Skeletal muscle cell (primary cell): ENCODE measurements at places on chromosomes 4 and X.

GRCh38 chrX:106649523-106650428 lies 38.0 kb downstream of the RADX start:
- DNase-seq, result no peak

- DNase-seq, result no peak
These were observed 193.0 kb upstream of the IGFBP7 start for GRCh38 chr4:57303012-57303751.

DNA sequence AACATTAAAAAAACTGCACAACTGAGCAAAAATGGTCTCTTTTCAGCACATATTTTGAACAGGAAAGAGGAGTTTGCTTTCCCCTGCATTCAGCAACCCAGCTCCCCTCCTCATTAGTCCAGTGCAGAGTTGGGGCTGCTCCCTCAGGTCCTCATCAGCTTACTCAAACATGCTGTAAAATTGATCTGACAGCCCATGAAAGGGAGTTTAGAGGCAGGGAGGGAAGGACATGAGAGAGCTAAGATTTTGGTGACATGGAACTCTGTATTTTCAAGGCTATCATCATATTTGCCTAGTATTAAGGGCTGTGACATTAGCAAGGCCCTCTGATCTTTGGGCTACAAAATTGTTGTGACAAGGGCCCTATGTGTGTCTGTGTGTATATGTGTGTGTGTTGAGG lies 205.6 kb upstream of the TAPT1 start:
- DNase-seq, result no peak

GRCh38 chrX:154733066-154733425 lies 17.8 kb downstream of the GAB3 start:
- DNase-seq, result no peak

- no peak for DNase-seq
These were observed 49.4 kb upstream of the GUCY1A1 start for GRCh38 chr4:155617296-155617695.

DNA sequence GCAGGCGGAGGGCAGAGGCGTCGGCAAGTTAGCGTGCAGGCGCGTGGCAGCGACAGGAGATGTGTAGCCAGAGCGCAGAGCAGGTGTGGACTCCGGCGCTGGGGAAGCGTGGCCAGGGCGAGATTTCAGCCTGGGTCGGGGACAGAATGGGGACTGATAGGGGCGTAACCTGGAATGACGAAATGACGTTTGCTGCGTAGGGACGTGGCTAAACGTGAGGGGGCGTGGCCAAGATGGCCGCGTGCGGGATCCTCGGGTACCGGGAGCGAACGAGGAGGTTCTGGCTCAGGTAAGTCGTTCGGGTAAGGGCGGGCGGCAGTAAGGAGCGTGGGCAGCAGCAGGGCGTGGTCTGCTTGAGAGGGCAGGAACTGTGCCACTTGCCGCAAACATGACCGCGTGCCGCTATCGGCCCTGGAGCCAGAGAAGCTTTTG lies 10.9 kb upstream of the CLTRN start:
- DNase-seq, result no peak

GRCh38 chr4:117324851-117325491 lies 239.6 kb upstream of the TRAM1L1 start:
- peak; percentile 70 for DNase-seq

DNA sequence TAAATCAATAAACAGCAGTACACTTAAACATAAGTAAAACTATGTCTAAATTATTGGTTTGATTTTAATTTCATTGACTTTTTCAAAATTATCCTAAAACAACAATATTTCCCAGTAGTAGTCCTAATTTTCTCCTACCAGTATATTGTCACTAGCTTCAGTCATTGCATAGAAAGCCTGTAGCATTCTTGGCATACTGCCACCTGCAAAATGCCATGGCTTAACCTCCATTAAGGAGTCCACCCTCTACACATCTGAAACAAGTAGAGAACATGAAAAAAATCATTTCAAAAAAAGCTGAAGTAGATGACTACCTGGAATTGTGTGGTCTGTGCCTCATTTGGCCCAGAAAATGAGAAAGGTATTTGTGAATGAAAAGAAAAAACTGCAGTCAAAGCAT lies 348.5 kb downstream of the INPP4B start:
- no peak for DNase-seq

DNA sequence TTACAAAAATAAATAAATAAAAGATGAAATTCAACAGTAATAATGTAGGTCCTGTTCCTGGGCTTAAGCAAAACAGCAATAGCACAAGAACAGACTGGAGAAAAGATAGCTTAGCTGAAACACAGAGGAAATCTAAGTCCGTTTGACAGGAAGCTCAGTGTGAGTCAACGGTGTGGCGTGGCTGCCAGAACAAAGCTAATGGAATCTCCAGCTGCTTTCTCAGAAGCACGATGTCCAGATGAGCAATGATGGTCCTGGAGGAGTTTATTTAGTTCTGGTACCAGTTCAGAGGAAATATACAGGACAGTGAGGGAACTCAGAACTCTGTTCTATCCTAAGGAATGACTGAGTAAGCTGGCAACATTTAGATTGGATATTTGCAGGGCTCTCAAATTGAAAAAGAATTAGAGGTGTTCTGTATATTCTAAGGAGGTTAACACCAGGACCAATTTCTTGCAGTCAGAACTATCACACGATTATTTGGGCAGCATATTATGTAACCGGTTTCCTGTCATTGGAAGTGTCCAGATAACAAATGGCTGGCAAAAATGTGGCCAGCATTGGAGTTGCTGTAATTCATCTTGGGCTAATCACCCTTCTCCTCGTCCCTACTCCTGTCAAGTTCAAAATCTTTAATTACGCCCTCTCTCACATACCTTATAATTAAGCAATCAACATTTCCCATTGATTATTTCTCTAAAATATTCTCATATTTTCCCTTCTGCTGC lies 12.7 kb downstream of the GAB3 start:
- peak; percentile 68 for DNase-seq

DNA sequence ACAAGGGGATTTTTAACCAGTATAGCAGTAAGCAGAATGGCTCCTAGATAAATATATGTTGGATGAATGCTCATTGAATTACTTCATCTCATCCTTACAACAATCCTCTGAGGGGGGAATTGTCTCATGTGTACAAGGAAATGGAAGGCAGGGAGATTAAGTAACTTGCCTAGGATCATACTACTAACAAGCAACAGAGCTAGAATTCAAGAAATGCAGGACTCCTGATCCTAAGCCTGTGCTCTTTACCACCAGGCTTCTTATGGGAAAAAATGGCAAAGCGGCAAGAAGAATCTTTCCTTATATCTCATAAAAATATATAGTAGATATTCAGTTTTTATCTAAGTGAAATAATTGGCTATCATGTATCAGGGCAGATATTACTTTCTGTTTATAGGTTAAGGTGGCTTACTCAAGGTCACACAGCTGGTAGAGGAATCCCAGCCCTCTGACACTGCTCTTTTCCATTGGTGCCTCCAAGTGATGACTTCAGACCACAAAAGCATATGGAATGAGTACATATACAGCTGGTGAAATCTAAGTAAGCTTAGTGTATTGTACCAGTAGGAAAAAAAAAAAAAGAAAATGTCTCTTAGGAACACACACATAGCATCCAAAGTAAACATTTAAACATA lies 2.1 kb downstream of the ABHD18 start:
- no peak for DNase-seq

GRCh38 chr4:41882625-41883347 lies 52.4 kb upstream of the TMEM33 start:
- DNase-seq, result no peak

DNA sequence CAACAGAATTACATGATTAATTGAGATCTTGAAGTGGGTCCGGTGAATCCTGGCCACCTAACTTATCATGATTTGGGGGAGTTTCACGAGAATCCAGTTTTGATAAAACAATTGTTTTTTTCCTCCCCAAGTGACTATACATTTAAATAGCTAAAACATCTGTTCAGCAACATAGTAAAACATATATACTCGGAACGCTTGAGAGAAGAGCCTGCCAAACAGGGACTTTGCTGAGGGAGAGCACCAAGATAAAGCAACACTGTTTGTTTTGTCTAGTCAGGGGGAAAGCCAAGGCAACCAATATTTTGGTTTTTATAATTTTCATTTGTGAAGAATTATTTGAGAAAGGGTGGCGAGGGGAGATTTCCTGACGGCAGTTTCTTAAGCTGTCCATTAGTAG lies 381 bp downstream of the PHEX start:
- DNase-seq, result no peak

DNA sequence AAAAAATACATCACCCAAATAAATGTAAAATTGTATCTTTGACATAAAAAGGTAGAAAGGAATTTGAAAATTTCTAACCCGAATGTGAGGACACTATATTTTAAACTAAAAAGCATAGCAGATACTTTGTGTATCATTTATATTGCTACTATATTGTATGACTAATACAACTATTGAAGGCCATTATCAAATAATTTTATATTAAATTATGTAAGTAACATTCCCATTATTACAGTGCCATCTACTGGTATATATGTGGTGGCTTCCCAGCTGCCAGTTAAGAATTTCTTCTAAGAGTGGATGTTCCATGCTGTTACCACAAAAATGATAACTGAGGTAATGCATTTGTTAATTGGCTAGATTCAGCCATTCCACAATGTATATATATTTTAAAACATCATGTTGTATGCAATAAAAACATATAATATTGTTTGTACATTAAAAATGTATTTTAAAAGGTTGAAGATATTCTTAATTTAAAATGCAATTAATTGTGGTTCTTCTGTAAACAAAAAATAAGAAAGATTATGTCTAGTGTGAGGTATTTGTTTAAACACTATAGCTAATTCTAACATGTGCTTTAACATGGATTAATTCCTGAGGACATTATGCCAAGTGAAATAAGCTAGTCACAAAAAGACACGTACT lies 65.3 kb downstream of the EGF start:
- no peak for DNase-seq
